ENCODE measurements at places on chromosomes 11 and 22. TPM values are rescaled to one million over a fixed set of nuclear protein-coding genes. Genes with fewer than 3 reads are reported as not detected.

GRCh38 chr11:35139722-35140282, 831 bp downstream of the CD44 start:
- no peak for DNase-seq

- no peak for DNase-seq
Observed at GRCh38 chr22:28783786-28784671, 11.5 kb downstream of the CCDC117 start.

DNA sequence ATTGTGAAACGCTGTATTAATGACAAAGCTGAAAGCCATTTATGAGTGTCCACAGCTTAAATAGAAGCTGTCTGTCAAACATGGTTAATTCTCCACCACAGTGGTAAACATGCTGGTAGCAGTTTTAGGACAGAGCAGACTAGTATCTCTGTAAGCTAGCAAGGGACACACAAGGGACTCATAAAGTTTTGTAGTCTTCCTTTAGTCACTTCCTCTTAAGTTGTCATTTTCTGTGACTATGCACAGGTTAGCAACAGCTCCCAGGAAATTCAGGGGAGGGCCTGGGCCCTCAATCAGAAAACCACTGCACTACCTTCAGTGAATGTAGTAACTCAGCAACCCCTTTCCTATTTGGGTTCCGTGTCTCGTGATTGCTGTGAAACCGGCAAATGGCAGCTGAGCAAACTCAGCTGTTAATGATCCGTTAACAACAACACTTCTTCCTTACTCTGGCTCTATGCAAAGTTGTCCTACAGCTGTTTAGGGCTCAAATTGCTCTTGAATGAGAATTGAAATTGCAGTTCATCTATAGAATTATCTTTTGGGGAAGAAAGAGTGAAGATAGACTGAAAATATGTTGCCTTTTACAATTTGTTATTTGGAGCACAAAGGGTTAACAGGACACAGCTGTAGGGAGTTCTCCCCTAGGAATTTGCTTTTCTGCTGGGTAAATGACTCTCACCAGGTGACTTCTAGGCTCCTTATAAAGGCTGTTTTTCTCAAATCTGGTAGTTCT, at the start of gene MMP26:
MMP26 (plus strand) TSS at position 731 of the 736 bp plus-strand sequence.
- DNase-seq = no peak

GRCh38 chr11:8932564-8933180, at the start of gene C11orf16:
Gene C11orf16, minus strand, starts transcription at chr11:8932947. Its CDS starts 639 bp downstream, at chr11:8932308.
- no peak for DNase-seq

GRCh38 chr11:70332567-70332966, 62.1 kb downstream of the PPFIA1 start:
- no peak for DNase-seq

DNA sequence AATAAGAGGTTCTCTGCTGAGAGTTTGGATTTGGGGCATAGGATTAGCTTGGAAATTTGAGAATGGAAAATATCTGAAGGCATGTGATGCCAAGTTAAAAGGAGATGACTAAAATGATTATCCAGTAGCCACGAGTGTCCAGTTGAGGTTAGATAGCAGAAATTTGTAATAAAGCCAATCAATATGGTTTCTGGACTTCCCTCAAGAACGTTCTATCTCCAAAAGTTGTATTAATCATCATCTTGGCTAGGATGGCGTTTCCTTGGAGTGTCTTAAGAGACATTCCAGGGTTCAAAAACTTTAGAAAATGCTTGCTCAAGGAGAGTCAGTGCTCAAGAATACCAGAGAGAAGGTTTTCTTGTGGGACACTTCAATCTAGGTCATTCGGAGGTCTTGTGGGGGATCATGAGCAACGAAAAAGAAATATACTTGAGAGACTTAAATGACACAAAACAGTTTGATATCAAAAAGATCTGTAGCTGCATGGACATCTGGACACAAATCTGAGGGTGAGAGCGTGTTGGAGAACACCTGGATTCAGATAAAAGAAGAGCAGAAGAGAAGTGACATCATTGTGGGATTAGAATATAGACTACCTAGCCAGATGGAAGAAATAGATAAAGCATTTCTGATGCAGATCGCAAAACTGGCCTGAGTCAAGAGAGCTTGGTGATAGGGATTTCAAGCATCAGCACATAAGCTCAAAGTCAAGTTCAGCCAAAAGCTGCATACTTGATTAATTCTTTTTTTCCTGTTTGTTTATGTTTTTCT, 97.7 kb downstream of the ARFGAP2 start:
- DNase-seq = no peak

- no peak for DNase-seq
Observed at GRCh38 chr22:30829901-30830550, 135.4 kb downstream of the OSBP2 start.

DNA sequence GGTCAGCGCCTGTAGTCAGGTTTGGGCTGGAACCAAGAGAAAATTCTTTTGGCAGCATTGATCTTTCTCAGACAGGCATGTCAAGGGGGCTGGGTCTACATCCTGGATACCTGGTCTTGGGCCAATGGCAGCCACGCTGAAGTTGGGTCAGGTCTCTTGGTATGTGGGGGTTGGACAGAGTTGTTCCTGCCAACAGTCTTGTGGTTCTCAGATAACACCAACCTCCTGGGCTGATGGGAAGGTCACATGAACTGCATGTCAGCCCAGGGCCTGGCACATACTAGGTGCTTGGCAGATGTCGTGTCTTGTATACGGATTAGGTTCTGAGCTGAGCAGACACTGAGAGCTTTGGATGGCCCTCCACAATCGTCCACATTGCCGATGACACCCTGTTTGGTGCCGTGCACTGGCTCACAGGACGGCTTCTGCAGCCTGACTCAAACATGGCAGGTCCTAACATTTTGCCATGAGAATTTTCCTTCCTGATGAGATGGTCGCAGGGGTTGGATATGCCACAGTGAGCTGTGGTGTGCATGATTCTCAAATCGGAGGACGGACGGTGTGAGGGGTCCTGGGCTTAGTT, 42.0 kb downstream of the FBLN1 start:
- no peak for DNase-seq

GRCh38 chr11:114285599-114285998, 10.6 kb upstream of the NNMT start:
- DNase-seq = no peak

DNA sequence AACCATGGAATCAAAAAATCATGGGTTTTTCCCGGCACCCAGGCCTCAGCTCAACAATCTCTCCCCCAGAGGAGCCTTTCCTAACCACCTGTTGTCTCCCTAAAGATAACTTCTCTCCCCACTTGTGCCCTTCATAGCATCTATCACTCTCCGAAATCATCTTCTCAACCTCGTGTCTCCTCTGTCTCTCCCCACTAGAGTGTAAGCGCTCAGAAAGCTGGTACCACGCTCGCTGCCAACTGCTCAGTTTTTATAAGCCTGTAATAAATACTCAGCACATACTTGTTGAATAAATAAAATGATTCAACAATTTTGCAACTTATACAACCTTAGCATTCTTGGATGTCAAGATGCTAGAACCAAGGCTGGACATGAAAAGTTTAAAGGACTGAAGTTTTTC, 185.2 kb downstream of the BCR start:
- no peak for DNase-seq

DNA sequence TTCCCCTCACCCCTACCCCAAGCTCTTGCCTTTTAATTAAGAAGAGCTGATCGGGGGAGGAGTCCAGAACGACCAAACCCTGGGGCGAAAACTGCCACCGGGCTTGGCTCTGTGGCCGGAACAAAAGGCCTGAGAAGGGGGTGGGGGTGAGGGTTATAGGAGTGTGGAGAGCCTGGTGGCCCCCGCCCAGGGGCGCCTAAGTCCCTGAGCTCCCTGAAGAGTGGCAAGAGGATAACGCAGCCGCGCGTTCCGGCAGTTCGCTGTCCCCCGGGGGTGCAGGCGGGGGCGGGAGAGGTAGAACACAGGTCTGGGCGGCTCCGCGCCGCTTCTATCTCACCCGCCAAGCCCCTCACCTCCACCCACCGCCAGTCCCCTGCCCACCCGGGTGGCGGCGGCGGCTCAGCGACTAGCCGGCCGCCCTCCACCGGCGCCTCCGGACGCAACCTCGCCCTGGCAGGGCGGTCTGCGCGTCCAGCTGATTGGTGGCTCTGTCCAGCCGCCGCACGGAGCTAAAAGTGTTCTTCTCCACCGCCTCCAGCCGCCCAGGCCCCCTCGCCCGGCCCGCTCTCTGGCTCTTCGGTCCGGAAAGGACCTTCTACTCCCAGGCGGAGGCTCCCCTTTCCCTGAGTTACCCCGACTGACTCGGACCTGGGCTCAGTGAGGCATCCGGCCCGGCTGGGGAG, 18.7 kb upstream of the BDNF start:
- no peak for DNase-seq

DNA sequence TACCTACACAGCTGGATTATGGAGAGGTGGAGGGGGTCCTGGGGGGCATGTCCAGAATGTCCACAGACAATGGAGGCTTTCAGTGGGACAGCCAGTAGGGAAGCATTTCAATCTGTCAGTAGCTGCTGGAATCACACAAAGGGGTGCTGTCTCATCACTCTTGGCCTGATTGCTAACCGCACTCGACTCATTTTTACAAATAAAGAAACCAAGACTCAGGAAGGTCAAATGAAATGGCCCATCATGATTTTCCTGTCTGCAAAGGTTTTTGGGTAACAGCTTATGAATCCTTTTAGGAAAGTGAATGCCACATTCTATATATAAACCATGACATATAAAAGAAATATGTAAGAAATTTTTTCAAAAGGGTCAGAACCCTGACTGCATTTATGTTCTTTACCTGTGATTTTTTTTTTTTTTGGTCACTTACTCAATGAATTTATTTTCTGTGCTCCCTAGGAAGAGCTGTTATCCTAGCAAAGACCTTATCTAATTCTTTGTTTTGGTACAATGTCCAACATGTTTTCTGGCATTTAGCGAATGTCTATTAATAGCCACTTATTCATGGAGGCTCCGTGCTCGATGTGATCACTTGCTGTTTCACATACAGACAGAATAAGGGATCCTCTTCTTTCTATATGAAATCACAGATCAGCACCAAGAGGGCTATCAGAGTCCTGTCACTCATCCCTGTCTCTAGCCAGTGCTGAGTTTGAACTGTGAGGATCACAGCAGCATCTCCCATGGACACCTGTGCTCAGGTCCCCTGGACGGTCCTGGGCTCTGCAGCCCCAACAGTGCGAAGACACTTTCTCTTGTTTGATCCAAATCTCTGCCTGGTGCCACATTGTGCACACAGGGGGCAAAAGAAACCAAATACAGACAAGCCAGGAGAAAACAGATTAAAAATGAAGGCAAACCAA, 979.7 kb downstream of the NTM start:
- no peak for DNase-seq

GRCh38 chr11:66958956-66959274, 732 bp upstream of the PC start:
- DNase-seq = no peak

DNA sequence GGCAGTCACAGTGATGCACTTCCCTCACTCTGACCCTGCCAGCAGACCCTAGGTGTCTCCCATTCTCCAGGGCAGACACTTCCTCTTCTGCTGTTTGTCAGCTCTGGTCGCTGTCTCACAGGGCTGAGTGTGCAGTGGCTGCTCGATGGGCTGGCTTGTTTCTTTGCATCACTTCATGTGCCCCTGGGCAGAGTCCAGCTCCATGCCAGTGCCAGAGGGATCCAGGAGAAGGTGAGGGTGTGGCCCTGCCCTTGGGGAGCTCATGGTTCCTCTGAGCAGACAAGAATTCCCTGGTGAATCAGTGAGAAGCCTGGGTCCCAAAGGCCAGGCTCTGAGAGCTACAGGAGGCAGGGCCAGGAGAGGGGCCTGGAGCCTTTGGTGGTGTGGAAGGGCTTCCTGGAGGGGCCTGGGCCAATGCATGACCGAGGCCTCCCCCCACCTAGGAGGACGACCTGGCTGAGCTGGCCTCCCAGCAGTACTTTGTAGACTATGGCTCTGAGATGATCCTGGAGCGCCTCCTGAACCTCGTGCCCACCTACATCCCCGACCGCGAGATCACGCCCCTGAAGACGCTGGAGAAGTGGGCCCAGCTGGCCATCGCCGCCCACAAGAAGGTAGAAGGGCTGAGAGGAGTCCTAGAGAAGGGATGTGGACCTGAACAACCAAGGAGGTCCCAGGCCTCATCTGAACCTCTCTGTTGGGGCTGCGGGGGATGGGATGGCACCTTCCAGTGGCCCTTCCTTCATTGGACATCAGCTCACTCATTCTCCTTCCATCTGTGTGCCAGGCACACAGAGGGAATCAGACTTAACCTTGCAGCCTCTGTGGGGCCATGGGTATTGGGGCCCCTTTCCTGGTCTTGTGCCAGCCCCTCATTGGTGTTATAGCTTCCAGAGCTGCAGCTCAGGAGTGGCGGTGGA, 66.1 kb downstream of the MYO7A start:
- no peak for DNase-seq

GRCh38 chr11:31641477-31642062, 132.0 kb downstream of the ELP4 start:
- no peak for DNase-seq

DNA sequence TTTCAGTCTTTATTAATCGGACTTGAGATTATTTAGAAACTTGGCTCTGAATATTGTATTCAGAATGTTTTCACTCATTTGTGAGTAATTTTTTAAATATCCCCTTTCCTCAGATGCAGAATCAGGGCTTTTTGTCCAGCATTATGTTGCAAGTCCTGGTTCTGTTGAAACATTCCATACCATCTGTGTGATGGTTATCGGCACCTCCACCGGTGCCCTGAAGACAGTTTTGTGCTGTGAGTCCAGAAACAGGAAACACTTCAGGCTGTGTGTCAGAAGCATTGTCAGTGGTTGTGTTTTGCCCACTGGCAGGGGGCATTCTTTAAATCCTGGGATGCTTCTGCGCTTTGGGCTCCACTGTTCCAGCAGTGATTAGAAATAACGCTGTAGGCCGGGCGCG, 20.4 kb downstream of the CDPF1 start:
- DNase-seq = no peak

DNA sequence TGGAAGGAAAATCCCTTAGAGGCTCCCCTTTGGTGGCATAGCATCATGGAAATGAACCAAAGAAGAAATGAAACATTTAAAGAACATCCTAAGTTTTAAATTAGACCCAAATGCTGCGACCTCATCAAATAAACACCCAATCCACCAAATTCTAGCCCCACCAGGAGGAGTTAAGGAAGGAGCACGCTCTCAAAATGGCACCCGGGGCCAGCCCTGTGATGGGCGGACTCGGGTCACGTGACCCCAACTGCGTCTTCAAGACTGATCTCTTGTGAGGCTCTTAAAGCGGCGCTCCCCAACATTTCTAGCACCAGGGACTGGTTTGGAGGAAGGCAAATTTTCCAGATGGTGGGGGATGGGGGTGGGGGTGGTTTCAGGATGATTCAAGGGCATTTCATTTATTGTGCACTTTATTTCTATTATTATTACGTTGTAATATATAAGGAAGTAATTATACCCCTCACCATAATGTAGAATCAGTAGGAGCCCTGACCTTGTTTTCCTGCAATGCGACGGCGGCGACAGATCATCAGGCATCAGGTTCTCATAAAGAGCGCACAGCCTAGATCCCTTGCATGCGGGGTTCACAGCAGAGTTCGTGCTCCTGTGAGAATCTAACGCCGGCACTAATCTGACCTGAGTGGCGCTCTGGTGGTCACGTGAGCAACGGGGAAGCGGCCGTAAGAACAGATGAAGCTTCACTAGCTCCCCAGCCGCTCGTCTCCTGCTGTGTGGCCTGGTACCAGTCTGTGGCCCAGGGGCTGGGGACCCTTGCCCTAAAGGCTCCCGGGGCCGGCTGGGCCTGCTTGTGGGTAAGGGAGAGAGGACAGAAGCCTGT, 90.6 kb upstream of the SLC22A12 start:
- DNase-seq = no peak

- no peak for DNase-seq
Observed at GRCh38 chr11:132072044-132072857, 701.8 kb downstream of the NTM start.

The ZNF202 gene
- total RNA-seq = 18.0 TPM

The DDTL gene
- total RNA-seq = not detected

The EXPH5 gene
- 3.7 TPM for total RNA-seq

The CHADL gene
- total RNA-seq = 0.83 TPM

The OR4D5 gene
- not detected for total RNA-seq

The MEI1 gene
- total RNA-seq = 52.5 TPM

The RAG1 gene
- total RNA-seq = 0.14 TPM

The RBM4 gene
- total RNA-seq = 158 TPM
